Effector memory CD4-positive, alpha-beta T cell (primary cell): ENCODE measurements at places on chromosomes 6 and 20.

DNA sequence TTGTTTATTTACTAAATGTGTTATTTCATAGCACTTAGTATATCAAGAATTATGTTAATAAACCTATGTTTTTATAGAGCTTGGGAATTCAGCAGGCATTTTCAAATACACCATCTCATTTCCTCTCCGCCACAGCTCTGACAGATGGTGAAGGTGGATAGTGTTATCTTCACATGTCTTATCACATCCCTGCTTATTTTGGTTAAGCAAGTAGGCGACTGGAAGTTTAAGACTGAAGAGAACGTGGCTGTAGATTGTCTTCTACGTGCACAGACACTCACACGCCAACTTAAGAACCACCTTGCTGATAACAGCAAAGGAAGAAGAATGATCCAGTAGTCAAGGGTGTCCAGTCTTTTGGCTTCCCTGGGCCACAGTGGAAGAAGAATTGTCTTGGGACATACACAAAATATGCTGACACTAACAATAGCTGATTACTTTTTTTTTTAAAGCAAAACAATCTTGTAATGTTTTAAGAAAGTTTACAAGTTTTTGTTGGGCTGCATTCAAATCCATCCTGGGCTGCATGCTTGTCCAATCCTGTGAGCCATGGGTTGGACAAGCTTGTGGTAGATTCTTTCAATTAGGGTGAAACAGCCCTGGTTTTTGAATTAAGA is 43.3 kb upstream of the SCGN start:
- no peak for DNase-seq
- no peaks in the 10 kb centered on the region for H3K27me3 ChIP-seq
- no peak overlapping the region for H3K4me3 ChIP-seq
- H3K36me3 ChIP-seq, result no peaks in the 10 kb centered on the region
- no peak overlapping the region for H3K27ac ChIP-seq

GRCh38 chr6:1854296-1854695 is 244.6 kb downstream of the FOXC1 start:
- H3K36me3 ChIP-seq, result no peaks in the 10 kb centered on the region
- no peaks in the 10 kb centered on the region for H3K4me1 ChIP-seq
- no peak overlapping the region for H3K4me3 ChIP-seq
- DNase-seq, result no peak
- H3K27ac ChIP-seq, result no peak overlapping the region
- H3K27me3 ChIP-seq, result no peaks in the 10 kb centered on the region

DNA sequence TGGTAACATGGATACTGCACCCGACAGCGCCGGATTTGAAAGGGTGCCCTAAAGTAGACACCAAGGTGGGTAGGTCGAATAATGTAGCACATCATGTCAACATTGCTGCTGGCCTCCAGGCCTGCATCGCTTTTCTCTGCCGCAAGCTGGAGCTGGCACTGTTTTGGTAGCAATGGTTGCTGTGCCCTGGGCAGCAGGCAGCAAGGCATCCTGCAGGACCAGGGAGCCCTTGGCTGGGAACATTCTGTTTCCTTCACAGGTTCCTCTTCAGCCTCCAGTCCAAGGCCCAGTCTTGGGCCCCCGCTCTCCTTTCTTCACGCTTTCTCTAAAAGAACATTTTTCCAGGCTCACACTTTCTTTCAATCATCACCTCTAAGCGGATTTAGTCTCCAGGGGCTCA is 365.8 kb upstream of the JARID2 start:
- H3K4me3 ChIP-seq, result no peak overlapping the region
- H3K27me3 ChIP-seq, result no peaks in the 10 kb centered on the region
- no peak overlapping the region for H3K27ac ChIP-seq
- peaks cover 5% of the 10 kb centered on the region for H3K4me1 ChIP-seq
- no peaks in the 10 kb centered on the region for H3K36me3 ChIP-seq

DNA sequence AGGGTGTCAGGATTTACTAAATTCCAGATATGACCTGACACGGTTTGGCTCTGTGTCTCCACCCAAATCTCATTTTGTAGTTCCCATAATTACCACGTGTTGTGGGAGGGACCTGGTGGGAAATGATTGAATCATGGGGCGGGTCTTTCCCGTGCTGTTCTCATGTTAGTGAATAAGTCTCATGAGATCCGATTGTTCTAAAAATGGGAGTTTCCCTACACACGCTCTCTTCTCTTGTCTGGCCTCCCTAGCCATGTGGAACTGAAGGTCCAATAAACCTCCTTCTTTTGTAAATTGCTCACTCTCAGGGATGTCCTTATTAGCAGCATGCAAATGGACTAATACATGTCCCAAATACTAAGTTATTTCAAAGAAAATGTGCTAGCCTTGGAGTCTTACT is 121.1 kb downstream of the CENPW start:
- DNase-seq, result no peak
- no peaks in the 10 kb centered on the region for H3K36me3 ChIP-seq
- H3K27ac ChIP-seq, result no peak overlapping the region

- DNase-seq, result no peak
- no peak overlapping the region for H3K4me3 ChIP-seq
- H3K4me1 ChIP-seq, result no peaks in the 10 kb centered on the region
Observed at GRCh38 chr6:153994004-153994403, 45.0 kb upstream of the OPRM1 start.

DNA sequence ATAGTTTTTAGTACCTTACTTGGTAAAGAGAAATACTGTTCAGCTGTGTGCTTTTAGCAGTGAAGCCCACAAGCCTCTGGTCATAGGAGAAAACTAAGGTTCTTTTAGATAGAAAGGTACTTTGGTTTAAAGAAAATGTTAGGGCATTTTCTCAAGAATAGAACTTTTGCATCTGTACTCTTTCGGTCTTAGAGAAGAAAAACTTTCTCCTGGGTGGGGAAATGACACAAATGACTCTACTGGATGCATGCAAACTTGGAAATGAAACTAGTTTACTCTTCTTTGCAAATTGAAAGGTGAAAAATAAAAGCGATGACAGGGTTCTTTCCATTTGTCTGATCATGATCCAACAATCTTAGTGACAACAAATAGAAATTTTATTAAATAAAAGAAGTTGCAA is 2.1 kb upstream of the TMEM217 start:
- peak overlapping the region; percentile 70 for H3K27ac ChIP-seq
- no peaks in the 10 kb centered on the region for H3K36me3 ChIP-seq
- H3K27me3 ChIP-seq, result no peaks in the 10 kb centered on the region
- DNase-seq, result no peak
- H3K4me1 ChIP-seq, result peaks cover 10% of the 10 kb centered on the region

DNA sequence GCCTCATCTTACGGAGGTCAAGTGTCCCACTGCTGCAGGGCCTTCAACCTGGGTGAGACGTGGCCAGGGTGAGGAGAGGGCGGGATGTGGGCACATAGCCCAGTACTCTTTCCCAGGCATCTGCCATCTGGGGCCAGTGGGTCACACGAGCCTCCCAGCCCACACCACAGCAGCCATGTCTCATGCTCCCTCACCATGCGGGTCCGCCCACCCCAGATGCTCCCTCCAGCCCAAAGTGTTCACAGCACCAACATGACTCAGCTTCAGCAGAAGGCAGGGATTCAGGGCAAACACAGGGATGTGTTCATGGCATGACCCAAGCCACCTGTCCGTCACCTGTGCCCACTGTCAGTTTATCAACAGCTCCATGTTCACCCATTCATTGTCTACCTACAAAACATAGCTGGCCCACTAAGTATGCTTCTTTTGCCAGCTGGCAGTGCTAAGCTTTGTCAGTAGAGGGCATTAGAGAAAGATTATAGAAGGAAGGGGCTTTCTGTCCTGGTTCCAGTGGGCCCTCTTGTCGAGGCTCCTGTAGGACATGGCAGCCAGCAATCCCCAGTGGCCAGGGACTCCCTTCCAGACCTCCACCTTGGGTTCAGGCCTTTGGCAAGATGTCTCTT is 109.2 kb downstream of the FOXF2 start:
- DNase-seq, result no peak
- H3K4me1 ChIP-seq, result no peaks in the 10 kb centered on the region
- no peaks in the 10 kb centered on the region for H3K27me3 ChIP-seq
- no peak overlapping the region for H3K4me3 ChIP-seq

- no peak overlapping the region for H3K27ac ChIP-seq
- H3K36me3 ChIP-seq, result no peaks in the 10 kb centered on the region
- no peak overlapping the region for H3K4me3 ChIP-seq
- DNase-seq, result no peak
- H3K4me1 ChIP-seq, result no peaks in the 10 kb centered on the region
Observed at GRCh38 chr20:19928328-19929011, 88.7 kb upstream of the NAA20 start.

GRCh38 chr6:24080711-24081110 is 45.3 kb upstream of the NRSN1 start:
- H3K27ac ChIP-seq, result no peak overlapping the region
- no peaks in the 10 kb centered on the region for H3K4me1 ChIP-seq
- DNase-seq, result no peak

DNA sequence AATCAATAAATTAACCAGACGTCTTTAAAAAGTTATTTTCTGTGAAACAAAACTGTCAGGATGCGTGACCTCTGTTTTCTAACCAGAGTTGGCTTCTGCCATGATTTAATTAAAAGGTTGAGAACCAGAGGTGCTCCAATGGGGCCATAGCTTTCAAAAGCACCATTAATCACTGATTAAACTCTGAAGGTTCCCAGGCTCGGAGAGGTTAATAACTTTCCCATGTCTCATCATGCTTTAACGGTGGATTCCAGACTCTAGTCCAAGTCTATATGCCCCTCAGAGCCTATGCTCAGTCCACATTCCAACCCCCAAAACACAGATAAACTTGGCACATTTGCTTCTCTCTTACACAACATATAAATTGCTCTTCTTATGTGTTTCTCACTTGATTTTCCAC is 95.5 kb downstream of the SNAP91 start:
- no peaks in the 10 kb centered on the region for H3K27me3 ChIP-seq
- no peak overlapping the region for H3K27ac ChIP-seq
- DNase-seq, result no peak
- no peaks in the 10 kb centered on the region for H3K4me1 ChIP-seq

- no peaks in the 10 kb centered on the region for H3K27me3 ChIP-seq
- H3K4me3 ChIP-seq, result no peak overlapping the region
- no peak overlapping the region for H3K27ac ChIP-seq
- H3K36me3 ChIP-seq, result no peaks in the 10 kb centered on the region
- no peak for DNase-seq
- H3K4me1 ChIP-seq, result no peaks in the 10 kb centered on the region
Observed at GRCh38 chr6:133752129-133752528, 136.8 kb upstream of the TCF21 start.

- no peaks in the 10 kb centered on the region for H3K27me3 ChIP-seq
- H3K4me3 ChIP-seq, result no peak overlapping the region
- H3K4me1 ChIP-seq, result no peaks in the 10 kb centered on the region
- no peaks in the 10 kb centered on the region for H3K36me3 ChIP-seq
Observed at GRCh38 chr6:7566617-7567173, 23.3 kb upstream of the SNRNP48 start.

DNA sequence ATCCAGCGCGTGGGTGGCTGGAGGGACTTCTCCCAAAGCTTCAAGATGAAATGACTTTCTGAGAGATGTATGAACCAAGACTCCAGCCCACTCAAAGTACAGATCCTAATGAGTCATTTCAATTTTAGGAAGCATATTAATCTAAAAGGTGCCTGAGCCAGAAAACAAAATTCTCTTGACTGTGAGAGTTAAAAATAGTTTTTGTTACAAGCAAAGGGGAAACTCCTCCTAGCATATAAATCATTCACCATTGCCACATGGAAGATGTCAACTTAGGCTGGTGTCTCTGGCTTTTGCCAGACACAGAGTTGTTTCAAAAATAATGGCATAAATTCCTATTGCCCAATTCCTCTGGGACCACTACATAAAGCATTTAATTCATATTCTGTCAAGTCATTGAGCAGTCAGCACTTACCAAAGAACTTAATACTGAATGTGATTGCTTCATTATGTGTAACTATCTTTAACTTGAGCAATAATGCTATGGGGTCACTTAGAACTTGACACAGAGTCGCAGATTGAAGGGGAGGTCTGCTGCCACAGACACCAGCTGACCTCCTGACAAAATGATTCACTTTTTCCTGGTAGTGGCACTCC is 280.6 kb downstream of the SLC35F1 start:
- H3K4me1 ChIP-seq, result no peaks in the 10 kb centered on the region
- H3K27me3 ChIP-seq, result no peaks in the 10 kb centered on the region
- H3K4me3 ChIP-seq, result no peak overlapping the region
- H3K36me3 ChIP-seq, result no peaks in the 10 kb centered on the region
- H3K27ac ChIP-seq, result no peak overlapping the region
- DNase-seq, result no peak

- no peak overlapping the region for H3K4me3 ChIP-seq
- H3K36me3 ChIP-seq, result no peaks in the 10 kb centered on the region
- no peaks in the 10 kb centered on the region for H3K4me1 ChIP-seq
- no peak overlapping the region for H3K27ac ChIP-seq
- no peak for DNase-seq
- no peaks in the 10 kb centered on the region for H3K27me3 ChIP-seq
Observed at GRCh38 chr20:57546956-57547649, 13.8 kb upstream of the PCK1 start.

DNA sequence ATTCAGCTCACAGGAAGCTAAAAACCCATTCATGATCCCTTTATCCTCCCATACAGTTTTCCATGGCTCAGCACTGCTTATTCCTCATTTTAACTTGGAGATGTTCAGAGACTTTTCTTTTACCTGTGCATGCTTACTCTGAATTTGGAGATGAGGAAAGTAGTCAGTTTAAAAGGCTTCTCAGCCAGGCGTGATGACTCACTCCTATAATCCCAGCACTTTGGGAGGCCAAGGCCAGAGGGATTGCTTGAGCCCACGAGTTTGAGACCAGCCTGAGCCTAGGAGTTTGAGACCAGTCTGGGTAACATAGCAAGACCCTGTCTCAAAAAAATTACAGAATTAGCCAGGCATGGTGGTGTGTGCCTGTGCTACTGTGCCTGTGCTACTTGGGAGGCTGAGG is 30.3 kb upstream of the TMEM217 start:
- H3K36me3 ChIP-seq, result peaks cover 49% of the 10 kb centered on the region
- no peak overlapping the region for H3K4me3 ChIP-seq
- no peak overlapping the region for H3K27ac ChIP-seq
- H3K4me1 ChIP-seq, result peaks cover 10% of the 10 kb centered on the region
- DNase-seq, result no peak
- H3K27me3 ChIP-seq, result no peaks in the 10 kb centered on the region

- H3K27ac ChIP-seq, result no peak overlapping the region
- DNase-seq, result no peak
- no peaks in the 10 kb centered on the region for H3K36me3 ChIP-seq
- H3K4me3 ChIP-seq, result peak overlapping the region; percentile 44
- peaks cover 9% of the 10 kb centered on the region for H3K4me1 ChIP-seq
- H3K27me3 ChIP-seq, result peaks cover 10% of the 10 kb centered on the region
Observed at GRCh38 chr6:46491628-46492547, 639 bp upstream of the RCAN2 start.

GRCh38 chr6:135311446-135312200 is 130.5 kb downstream of the MYB start:
- H3K27me3 ChIP-seq, result no peaks in the 10 kb centered on the region
- no peak overlapping the region for H3K4me3 ChIP-seq
- H3K4me1 ChIP-seq, result no peaks in the 10 kb centered on the region
- H3K27ac ChIP-seq, result no peak overlapping the region

DNA sequence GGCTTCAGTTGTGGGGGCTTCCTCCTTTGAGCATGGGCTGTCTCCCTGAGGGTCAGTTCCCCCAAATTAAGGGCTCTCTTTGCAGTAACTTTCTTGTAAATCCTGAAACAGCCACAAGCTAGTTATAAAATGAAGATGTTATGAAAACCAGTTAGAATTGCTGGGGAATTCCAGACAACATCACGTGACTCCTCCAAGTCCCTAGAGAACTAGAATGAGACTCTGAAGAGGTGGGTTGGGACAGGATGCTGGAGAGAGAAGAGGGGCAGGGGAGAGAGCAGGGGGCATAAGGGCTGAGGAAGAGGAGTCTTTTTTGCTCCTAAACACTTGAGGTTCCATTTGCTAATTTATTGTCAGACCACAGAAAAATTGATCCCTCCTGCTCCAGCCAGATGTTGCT is 380.3 kb downstream of the DHX35 start:
- no peaks in the 10 kb centered on the region for H3K27me3 ChIP-seq
- H3K4me1 ChIP-seq, result no peaks in the 10 kb centered on the region
- no peak overlapping the region for H3K27ac ChIP-seq
- no peak overlapping the region for H3K4me3 ChIP-seq
- H3K36me3 ChIP-seq, result no peaks in the 10 kb centered on the region
- DNase-seq, result no peak
